ENCODE measurements at places on chromosomes 4 and X. TPM values are rescaled to one million over a fixed set of nuclear protein-coding genes. Genes with fewer than 3 reads are reported as not detected.
A peak's percentile ranks its signal among the peaks of the same experiment; 100 is the strongest.

GRCh38 chr4:6368096-6368495 is 98.4 kb downstream of the WFS1 start:
- no peak overlapping the region for H3K4me3 ChIP-seq
- H3K27me3 ChIP-seq = no peaks in the 10 kb centered on the region

DNA sequence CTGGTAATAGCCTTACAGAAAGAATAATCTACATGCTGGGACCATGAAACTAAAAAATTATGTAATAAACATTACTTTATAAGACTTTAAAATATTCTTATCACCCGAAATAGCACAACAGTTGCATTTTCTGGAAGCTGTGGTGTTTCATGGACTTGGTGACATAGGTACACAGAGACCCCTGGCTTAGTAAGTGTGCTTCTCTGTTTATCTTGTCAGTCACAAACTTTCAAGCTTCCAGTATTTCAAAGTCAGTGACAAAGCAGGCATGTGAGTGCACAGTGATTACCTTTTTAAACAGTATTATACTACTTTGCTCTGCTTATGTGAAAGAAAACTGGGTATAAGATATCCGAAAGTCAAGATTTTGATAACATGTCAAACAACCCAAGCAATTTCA is 84.3 kb downstream of the PAPSS1 start:
- no peaks in the 10 kb centered on the region for H3K4me1 ChIP-seq
- no peak overlapping the region for H3K27ac ChIP-seq
- H3K4me3 ChIP-seq = no peak overlapping the region
- no peak for DNase-seq
- H3K36me3 ChIP-seq = no peaks in the 10 kb centered on the region

Gene SFRP2
- total RNA-seq = 0.26 TPM

DNA sequence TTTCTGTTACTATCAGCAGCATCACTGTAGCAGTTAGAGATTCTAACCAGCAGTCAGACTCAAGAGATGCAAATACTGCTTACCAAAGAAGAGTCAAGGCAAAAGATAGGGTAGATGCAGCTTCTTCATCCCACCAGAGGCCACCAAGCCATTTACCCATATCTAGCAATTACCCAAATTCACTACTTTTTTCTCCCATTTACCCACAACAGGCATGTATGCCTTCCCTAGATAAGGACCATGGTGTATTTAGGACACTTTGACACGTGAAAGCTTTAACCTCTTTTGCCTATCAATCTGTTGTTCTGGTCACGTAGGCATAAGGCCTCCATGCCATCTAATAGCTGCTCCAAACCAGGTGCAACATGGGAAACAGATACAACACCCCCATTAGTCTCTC is 5.6 kb downstream of the LARP7 start:
- no peak overlapping the region for H3K4me3 ChIP-seq
- no peaks in the 10 kb centered on the region for H3K27me3 ChIP-seq
- no peaks in the 10 kb centered on the region for H3K4me1 ChIP-seq
- DNase-seq = no peak
- no peak overlapping the region for H3K27ac ChIP-seq

Gene PCDH18
- 126 TPM for total RNA-seq

DNA sequence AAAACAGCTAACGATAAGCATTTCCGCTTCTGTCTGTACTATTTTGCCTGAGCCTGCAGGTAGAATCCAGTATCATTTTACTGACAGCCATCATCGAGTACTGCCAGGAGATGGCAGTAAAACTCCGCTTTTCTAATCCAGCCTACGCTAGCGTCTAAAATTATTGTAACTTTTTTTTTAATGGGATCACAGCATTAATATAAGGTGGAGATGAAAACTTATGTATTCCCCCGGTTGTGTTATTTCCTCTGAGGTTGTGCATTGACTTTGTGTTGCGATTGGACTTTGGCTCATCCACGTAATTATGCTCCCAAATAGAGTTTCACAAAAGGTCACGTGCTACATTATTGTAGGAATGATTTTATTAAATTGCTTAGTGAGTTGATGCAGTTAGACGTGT is 248.1 kb downstream of the C4orf33 start:
- no peak for DNase-seq
- H3K36me3 ChIP-seq = no peaks in the 10 kb centered on the region
- no peak overlapping the region for H3K4me3 ChIP-seq
- no peaks in the 10 kb centered on the region for H3K4me1 ChIP-seq
- no peak overlapping the region for H3K27ac ChIP-seq

Gene RNF150
- 17.4 TPM for total RNA-seq

DNA sequence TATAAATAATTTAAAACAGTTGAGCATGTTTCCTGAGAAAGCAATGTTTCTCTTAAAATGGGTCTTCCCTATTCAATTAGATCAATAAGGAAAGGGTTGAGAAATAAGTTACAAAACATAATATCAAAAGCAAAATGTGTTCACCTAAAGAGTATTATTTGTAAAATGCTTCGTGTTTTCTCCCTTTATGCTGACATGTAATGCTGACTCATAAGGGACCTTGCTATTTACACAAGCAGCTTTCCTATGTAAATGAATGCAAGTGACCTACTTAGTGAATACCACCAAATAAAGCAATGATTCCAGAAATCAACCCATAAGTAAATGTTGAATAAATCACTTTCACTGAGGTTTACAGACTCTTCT is 91.5 kb downstream of the ELOVL6 start:
- H3K36me3 ChIP-seq = no peaks in the 10 kb centered on the region
- no peak overlapping the region for H3K27ac ChIP-seq
- H3K27me3 ChIP-seq = no peaks in the 10 kb centered on the region
- no peak for DNase-seq
- H3K4me1 ChIP-seq = no peaks in the 10 kb centered on the region

GRCh38 chrX:78555401-78555980 is 103.6 kb downstream of the RTL3 start:
- no peaks in the 10 kb centered on the region for H3K4me1 ChIP-seq
- no peaks in the 10 kb centered on the region for H3K27me3 ChIP-seq
- H3K36me3 ChIP-seq = no peaks in the 10 kb centered on the region

DNA sequence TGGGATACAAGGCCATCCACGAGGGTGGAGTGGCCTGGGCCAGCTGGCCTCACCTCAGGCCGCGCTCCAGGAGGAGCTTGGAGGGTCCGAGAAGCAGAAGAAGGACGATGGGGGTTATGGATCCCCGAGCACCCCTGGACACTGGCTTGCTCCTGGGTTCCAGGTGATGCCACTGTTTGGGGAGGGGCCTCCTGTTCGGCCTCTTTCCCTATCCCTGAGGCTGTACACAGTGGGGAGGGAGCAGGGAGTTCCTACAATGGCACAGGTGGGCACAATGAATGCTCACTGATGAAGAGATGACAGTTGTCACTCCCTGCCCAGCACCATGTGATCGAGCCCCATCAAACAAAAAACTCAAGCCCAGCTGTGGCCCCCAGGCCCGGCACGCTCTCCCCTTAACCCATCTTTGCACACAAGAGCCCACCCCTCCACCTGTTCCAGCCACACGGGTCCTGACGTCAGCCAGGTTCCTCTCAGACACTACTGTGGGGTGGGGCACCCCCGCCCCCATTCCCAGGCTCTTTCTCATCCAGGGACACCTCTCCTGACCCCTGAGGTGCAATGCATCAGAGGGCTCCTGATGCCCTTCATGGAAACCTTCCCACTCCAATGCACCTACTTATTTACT is 70.3 kb downstream of the WFS1 start:
- no peaks in the 10 kb centered on the region for H3K27me3 ChIP-seq
- H3K4me1 ChIP-seq = no peaks in the 10 kb centered on the region
- DNase-seq = no peak
- no peak overlapping the region for H3K27ac ChIP-seq
- H3K36me3 ChIP-seq = no peaks in the 10 kb centered on the region

- no peaks in the 10 kb centered on the region for H3K27me3 ChIP-seq
- no peak overlapping the region for H3K4me3 ChIP-seq
- H3K36me3 ChIP-seq = no peaks in the 10 kb centered on the region
- H3K4me1 ChIP-seq = no peaks in the 10 kb centered on the region
These were observed 19.6 kb upstream of the TMEM184C start for GRCh38 chr4:147597561-147597960.

- H3K36me3 ChIP-seq = no peaks in the 10 kb centered on the region
- no peaks in the 10 kb centered on the region for H3K4me1 ChIP-seq
- DNase-seq = no peak
These were observed 108.3 kb upstream of the DIAPH2 start for GRCh38 chrX:96576368-96576767.

Gene KIT
- total RNA-seq = 69.9 TPM

DNA sequence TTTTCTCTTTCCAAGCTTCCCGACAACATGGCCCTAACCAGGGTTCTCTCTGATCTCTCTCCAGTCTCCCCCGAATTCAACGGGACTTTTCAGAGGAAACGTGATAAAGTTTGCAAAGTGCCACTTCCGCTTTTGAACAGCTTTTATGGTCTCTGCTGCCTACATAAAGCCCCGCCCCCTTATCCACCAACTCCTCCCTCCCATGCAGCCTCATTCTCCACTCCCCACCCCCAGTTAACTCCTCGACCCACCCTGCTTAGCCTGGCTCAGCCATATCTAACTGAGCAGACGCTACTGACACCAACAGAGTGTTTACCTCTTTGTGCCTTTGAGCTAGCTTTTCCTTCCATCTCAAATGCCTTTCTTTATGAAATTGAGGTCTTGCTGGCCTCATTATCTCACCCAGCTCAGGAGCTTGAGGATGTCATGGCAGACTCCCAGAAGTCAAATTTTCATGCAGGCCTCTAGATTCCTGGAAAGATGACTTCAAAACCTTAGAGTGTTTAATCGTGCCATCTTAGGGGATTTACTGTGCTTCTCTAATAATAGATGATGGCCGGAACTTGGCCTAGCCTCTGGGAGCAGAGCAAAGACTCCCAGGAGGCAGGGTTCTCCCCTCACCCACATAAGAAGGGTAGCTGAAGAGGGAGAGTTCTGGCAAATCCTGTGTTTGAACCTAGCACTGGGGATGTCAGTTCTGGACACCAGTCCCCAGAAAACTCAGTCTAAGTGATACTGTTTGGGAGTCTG is 606.0 kb downstream of the BCOR start:
- no peaks in the 10 kb centered on the region for H3K4me1 ChIP-seq
- no peak overlapping the region for H3K27ac ChIP-seq
- H3K4me3 ChIP-seq = no peak overlapping the region
- no peaks in the 10 kb centered on the region for H3K27me3 ChIP-seq
- DNase-seq = no peak

DNA sequence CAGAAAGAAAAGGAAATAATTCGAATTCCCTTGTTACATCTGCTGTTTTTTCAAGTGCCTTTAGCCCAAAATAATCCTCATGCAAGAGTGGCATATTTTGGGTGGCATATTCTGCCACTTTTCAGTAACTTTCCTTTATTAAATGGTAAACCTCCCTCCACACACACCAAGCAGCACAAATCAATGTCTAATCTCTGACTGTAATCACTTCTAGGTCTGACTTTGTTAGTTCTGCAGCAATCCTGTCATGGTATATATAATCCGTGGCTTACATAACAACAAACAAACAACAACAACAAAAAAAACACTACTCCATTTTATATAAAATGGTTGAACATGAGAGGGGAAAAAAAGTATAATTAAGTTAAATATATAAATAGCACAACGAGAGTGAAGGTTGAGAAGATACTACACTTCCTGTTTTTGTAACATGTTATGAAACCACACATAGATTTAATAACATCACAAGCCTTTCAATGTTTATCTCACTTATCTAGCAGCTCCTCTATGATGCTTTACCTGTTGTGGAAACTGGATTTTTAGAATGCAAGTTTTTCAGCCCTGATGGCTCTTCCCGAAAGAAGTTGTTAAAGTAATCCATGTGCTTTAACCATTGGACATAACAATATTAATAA is 715.4 kb downstream of the GRXCR1 start:
- H3K27me3 ChIP-seq = no peaks in the 10 kb centered on the region
- DNase-seq = no peak
- no peak overlapping the region for H3K4me3 ChIP-seq
- H3K36me3 ChIP-seq = no peaks in the 10 kb centered on the region

DNA sequence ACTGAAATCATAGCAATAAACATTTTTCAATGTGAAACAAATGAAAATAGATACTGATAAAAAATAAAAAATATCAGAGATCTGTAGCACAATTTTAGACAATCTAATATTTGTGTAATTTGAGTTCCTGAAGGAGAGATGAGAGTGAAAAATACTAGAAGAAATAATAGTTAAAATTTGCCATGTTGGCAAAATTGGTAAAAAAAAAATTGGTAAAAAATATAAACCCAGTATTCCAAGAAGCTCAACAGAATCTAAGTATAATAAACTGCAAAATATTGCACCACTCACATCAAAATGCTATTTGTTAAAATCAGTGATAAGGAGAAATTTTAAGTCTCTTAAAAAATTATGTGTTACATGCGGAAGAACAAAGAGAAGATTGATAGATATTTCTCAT is 1680.7 kb downstream of the PCDH7 start:
- H3K4me1 ChIP-seq = no peaks in the 10 kb centered on the region
- no peaks in the 10 kb centered on the region for H3K36me3 ChIP-seq
- no peak overlapping the region for H3K4me3 ChIP-seq
- H3K27ac ChIP-seq = no peak overlapping the region
- no peaks in the 10 kb centered on the region for H3K27me3 ChIP-seq
- no peak for DNase-seq

Gene AMER1
- total RNA-seq = 11.9 TPM

DNA sequence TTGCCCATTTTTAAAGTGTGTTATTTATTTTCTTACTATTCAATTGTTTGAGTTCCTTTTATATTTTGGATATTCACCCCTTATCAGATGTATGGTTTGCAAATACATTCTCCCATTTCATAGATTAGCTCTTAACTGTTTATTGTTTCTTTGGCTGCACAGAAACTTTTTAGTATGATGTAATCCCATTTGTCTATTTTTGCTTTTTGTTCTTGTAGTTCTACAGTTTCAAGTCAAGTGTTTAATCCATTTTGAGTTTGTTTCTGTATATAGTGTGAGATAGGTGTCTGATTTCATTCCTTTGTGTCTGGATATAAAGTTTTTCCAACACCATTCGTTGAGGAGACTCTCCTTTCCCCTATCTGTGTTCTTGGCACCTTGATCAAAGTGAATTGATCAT is 97.4 kb upstream of the CAMK2D start:
- no peak overlapping the region for H3K27ac ChIP-seq
- H3K4me3 ChIP-seq = no peak overlapping the region
- H3K27me3 ChIP-seq = no peaks in the 10 kb centered on the region
- no peaks in the 10 kb centered on the region for H3K4me1 ChIP-seq
- no peak for DNase-seq

DNA sequence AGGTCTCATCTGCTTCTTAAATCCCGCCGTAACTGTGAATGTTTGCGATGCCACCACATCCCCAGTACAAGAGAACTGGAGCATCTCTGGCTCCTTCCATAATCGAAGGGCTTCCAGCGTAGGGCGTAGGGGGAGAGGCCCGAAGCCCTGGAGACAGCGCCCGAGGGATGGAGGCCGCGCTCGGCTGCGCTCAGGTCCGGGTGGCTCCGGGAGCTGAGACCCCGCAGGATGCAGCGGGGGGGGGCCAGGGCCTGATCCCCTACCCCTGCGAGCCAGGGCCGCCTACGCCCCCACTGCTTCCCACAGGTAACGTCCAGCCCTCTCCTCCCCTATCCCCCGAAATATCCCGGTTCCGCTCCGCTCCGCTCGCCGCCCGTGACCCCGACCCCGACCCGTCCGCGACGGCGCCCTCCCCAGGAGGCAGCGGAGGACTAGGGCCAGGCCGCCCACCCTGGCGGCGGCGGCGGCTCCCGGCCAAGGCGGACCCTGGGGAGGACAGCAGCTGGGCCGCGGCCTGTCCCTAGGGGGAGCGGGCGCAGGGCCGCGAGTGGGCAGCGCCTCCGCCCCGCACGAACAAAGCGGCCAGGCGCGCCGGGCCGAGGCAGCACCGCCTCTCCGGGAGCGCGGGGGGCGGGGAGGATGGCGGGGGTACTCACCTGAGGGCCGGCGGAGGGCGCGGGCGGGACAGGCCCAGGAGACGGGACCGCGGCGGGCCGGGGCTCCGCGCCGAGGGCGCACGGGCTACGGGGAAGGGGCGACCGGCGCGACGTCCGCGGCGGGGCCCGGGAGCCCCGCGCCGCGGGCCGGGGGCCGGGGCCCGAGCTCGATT is 723 bp downstream of the WDFY3 start:
- no peaks in the 10 kb centered on the region for H3K27me3 ChIP-seq
- DNase-seq = peak; percentile 38
- no peaks in the 10 kb centered on the region for H3K36me3 ChIP-seq
- peak overlapping the region; percentile 97 for H3K27ac ChIP-seq

Data from uterus (tissue), 4 donors.